ENCODE measurements at places on chromosomes 12 and 14.

DNA sequence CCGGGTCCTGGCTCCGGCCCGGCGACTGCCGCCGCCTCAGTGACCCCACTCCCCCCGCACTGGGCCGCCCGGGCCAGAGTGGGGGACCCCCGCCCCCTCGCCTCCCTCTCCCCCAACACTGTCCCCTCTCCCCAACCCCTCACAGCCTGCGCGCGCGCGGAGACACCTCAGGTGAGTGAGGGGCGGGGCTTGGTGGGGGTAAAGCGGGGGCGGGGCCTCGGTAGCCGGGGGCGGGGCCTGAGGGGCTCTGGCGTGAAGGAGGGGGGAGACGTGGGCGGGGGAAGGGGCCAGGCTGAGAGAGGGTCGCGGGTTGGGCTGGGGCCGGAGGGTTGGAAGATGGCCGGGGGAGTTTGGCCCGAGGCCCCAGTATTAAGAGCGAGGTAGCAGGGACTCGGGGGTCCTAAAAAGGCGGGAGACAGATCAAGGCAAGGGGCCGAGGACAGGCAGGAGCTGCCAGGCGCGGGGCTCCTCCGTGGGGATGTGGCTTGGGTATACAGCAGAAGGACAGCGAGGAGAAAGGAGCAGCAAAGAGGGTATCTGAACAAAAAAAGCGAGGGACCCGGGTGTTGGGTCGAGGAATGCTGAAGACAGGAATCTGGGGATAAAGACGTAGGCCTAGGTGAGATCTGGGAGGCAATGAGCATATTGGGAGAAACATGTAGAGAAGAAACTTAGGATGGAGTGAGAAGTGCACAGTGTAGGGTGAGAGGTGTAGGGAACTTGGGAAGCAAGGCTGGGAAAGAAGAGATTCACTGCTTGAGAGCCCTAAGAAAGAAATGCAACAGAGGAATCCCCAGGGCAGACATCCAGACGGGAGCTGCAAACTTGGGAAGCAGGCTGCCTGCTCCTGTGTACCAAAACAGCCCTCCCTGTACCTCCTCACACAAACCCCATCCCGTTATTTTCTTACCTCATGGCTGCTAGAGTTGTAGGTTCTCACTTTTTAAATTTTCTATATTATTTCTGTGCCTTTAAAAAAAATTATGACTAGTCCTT is 10.8 kb downstream of the SUOX start:
- peak; percentile 50 for DNase-seq

DNA sequence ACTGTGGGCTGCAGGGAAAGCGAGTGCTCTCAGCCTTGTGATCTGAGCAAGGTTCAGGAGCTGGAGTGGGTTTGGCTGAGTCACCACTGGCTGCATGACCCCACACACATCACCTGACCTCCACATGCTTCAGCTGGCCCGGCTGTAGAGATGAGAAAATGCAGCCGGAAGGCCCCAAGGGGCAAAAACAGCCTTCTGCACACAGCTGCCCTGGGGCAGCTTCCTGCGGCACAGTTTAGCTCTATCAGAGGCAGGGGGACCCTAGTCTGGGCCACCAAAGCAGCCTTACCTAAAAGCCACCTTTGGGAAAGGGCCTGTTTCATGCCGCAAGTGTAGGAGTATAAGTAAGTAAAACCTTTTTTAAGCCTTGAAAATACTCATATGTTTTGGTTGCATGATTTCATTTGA is 123.3 kb downstream of the SSPN start:
- no peak for DNase-seq

DNA sequence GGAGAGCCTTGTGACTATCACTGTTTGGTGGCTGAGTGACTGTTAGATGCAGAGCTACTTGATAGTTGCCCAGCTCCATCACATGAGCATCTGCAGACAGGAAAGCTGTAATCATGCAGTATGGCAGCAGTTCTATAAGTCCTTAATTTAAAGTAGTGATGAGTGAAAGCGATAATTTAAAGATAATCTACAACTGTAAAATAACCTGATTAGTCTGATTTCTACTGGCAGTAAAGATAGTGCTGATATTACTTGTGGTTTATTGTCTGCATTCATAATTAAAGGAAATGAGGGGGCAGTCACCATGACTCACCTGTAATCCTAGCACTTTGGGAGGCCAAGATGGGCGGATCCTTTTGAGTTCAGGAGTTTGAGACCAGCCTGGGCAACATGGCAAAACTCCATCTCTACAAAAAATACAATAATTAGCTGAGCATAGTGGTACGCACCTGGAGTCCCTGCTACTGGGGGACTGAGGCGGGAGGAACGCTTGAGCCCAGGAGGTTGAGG is 41.2 kb upstream of the PLEKHD1 start:
- no peak for DNase-seq

- DNase-seq = no peak
These were observed 154.5 kb upstream of the CLEC14A start for GRCh38 chr14:38410442-38410841.

DNA sequence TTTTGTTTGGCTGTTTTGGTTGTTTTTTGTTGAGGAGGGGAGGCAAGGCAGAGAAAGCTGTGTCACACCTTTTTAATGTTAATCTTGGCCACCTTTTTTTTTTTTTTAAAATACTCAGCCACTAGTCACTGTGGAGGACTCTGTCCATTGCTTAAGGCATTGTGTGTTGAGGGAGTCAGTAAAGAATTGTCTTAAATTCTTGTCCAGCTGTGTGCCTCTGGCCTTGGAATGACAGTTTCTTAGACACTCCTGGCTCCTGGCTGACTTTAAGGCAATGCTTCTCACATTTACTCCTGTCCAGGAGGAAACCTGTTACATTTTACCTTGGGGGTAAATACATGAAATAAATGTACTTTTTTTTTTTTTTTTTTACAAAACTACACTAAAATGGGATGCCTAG is 18.1 kb upstream of the SMCO2 start:
- DNase-seq = no peak

DNA sequence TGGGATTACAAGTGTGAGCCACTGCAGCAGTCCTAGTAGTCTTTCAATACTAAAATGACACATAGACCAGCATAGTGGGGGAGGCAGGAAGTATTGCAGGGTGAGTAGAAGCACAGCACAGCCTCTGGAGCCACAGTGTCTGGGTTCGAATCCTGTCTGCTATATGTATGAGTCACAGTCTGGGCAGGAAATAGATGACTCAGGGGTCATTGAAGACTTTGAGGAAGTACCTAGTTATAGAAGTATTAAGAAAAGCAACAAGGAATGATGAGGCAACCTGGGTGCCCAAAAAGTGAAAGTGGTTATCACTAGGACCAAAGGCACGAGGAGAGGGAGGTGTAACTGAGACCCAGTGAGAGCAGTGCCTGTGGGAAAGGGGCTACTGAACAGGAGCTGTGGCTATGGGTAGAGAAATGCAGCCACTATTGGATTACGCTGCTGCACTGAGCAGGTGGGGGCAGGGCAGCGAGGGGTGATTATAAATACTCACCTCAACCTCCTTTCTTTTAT is 124.0 kb downstream of the PDE3A start:
- DNase-seq = no peak

DNA sequence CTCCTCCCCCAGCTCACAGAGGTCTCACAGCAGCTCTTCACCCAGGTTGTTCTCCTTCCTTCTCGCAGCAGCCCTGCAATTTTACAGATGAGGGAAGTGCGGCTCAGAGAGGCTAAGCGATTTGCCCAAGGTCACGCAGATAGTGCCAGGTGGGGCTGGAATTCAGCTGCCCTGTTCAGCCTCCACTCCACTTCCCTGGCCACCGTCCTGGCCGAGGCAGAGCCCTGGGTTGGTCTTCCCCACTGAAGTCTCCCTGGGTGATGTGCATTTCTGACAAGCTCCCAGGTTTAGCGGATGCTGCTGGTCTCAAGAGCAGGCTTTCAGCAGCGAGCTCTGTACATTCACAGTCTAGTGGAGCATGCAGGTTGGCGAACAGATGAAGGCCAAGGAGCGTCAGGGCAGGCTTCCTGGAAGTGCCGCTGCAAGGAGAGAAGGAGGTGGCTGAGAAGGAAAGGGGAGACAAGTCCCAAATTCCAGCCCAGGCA is 28.9 kb upstream of the EML1 start:
- DNase-seq = no peak

GRCh38 chr12:116539905-116540482 is 19.2 kb upstream of the MAP1LC3B2 start:
- no peak for DNase-seq

GRCh38 chr12:123713823-123714585 is 1.9 kb downstream of the ATP6V0A2 start:
- DNase-seq = no peak

GRCh38 chr14:75422169-75422568 is 5.7 kb upstream of the JDP2 start:
- DNase-seq = no peak

GRCh38 chr12:49683599-49684309 is 23.5 kb downstream of the FMNL3 start:
- DNase-seq = no peak
